ENCODE measurements at places on chromosomes 2 and 18. TPM values are rescaled to one million over a fixed set of nuclear protein-coding genes. Genes with fewer than 3 reads are reported as not detected.

DNA sequence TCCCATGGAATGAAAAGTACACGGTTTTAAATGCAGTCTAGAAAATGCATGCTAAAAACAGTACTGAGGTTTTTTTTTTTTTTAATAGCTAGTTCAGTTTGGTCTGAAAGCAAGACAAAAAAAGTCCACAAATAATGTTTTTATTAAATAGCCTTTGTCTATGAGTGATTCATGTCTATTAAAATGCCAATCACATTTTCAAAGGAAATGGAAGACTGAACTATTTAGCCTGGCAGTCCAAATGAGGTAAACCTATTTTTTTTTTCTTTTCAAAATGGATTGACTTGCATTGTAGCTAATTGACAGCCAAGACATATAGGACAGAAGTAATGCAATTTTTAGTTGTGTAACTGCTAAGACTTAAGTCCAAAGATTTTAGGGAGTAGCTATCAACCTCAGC, 90.3 kb downstream of the LRP1B start:
- DNase-seq, result no peak

The GRHL1 gene
- 5.9 TPM for polyA plus RNA-seq

DNA sequence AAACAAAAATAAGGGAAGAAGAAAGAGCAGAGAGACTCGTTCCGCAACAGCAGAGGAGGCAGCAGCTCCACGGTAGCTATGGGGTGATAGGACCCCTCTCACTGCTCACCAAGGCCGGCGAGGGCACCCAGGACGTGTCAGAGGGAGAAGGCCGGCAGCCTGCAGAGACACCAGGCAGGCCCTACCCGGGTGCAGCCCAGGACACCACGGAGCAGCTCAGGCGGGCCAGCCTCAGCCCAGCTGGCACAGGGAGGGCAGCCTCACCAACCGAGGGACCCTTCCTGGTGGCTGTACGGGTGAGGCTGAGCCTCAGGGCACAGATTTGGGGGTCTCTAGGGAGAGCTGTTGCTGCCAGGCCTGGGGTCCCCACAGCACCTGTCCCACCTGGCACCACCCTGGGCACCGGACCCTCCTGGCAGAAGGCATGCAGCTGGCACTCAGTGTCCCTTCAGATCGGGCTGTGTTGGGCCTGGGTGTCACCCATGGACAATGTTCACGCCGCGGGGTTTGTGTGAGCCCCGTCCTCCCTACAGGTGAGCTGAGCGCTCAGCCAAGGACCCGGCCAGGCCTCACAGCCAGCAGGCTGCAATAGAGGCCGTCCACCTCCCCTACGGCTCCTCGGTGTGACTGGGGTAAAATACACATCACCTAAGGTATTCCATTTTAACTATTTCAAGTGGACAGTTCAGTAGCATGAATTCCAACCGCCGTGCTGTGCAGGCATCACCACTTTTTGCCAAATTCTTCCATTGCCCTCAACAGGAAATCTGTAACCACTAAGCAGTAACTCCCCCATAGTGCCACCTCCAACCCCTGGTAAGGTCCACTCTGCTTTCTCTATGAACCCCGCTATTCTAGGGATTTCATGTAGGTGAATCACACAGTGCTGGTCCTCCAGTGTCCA, 21.6 kb downstream of the KCNG2 start:
- DNase-seq, result no peak

- no peak for DNase-seq
Measured at GRCh38 chr2:105636109-105636740, 108.5 kb upstream of the NCK2 start.

The MPP4 gene
- 0.08 TPM for polyA plus RNA-seq

DNA sequence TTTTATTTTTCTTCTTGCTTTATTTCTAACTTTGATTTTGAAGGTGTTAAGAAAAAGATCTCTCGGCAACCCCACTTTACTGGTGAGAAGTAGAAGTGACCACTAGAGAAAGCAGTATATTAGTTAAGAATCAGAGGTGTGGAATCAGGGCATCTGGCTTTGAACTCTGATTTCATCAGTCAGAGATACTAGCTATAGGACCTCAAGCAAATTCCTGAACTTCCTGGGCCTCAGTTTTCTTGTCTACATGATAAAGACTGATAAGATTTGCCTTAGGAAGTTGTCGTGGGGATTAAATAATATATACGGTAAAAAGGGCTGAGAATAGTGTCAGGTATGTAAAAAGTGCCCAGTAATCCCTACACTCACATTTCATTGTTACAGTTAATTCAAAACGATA, 440.3 kb upstream of the CRIM1 start:
- DNase-seq, result no peak

GRCh38 chr2:37711831-37712230, 40.4 kb upstream of the CDC42EP3 start:
- DNase-seq, result no peak

The KIF1A gene
- 0.14 TPM for polyA plus RNA-seq

DNA sequence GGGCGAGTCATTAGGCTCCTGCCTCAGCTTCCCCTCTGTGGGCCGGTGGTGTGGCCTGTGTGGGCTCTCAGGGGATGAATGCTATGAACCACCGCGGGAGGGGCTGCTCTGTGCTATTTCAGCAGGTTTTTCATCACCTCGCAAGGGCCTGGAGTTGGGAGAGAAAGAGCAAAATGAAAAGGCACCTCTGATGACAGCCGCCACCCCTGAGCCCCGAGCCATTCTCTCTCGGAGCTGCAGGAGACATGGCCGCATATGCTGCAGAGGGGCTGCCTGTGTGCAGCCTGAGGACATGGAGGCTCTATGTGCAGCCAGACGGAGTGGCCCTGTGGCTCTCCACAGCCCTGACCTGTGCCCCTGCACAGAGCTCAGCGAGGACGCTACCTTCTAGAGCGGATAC, 96.2 kb upstream of the CTDP1 start:
- no peak for DNase-seq

DNA sequence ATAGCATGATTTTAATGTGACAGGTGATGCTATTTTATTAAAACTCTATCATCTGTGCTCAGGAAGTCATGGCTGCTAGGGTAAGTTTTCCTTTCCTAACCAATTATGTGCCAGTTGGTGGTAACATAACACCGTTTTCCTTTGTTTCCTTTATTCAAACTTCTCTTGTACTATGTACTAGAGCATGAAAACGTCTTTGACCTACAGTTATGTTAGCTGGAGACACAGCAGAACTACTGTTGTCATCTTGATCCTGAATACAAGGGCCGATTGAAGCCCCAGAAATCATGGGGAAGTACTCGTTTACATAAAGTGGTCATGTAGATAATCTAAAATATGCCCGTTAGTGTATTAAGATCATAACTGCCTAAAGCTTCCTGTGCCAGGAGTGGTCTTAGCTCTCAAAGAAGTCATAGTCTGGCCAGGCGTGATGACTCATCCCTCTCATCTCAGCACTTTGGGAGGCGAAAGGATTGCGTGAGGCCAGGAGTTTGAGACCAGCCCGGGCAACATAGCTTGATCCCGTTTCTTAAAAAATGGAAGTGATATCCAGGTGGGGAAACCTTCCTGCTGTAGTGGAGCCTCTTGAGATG, 20.5 kb downstream of the NEDD4L start:
- DNase-seq, result no peak

DNA sequence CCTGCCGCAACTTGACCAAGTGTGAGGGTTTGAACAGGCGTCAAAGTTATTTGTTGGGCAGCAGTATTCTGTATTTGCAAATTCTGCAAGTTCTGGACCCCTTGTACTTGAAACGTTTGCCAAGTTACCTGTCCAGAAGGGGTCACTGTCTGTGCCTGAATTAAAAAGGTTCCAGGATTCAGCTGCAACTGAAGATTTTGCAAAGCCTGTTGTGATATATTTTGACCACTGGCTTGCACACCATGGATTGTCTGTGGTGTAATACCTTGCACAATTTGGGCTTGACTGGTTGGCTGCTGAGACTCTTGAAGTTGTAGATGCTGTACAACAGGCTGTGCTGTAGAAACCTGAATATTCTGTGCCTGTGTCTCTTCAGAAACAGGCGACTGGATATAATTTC, 10.2 kb downstream of the SP3 start:
- DNase-seq, result no peak

The SERPINB12 gene
- polyA plus RNA-seq, result not detected

GRCh38 chr2:216004697-216005283, 8.6 kb downstream of the MREG start:
- DNase-seq, result no peak

DNA sequence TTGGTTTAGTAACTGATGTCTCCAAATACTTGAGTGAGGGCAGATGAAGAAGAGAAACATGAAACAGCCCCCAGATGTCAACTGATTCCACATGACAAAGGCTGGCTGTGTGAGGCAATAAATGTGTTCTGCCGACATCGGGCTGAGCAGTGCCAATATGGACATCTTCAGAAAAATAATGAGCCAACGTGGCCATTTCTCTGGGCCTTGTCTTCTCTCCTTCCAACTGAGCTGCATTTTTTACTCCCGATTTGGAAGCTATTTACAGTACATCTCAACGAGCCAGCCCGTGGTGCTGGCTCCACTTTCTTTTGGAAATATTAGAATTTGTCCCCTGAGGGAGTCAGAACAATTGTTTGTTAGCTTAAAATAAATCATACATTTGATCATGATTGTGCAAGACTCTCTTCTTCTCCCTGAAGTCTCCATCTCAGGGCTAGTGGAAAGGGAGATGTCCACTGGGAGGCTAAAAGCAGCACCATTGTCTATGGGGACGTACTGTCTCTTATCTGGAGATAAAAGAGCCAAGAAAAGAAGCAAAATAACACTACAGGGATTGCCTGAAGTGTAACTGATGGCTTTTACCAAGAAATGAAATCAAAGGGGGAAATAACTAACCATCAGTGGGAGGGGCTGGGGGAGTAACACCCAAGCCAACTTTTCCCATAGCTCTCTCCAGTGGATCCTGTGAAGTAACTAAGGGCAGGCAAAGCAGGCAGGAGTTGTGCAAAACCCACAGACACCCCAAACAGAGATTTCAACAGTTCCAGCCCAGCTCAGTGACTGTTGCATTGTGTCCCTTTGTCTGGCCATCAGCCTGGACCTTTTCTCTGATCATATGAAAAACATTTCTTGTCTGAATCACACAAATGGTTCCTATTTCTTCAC, 114.8 kb downstream of the RDH14 start:
- no peak for DNase-seq

GRCh38 chr2:45650851-45651414, 542 bp upstream of the PRKCE start:
- DNase-seq, result peak; percentile 99

The NPPC gene
- polyA plus RNA-seq, result not detected

- DNase-seq, result peak; percentile 75
Measured at GRCh38 chr2:45874344-45874743, 222.9 kb downstream of the PRKCE start.

The UBXN2A gene
- 6.0 TPM for polyA plus RNA-seq

- no peak for DNase-seq
Measured at GRCh38 chr2:241039416-241039815, 41.0 kb downstream of the SNED1 start.

The EPAS1 gene
- polyA plus RNA-seq, result 233 TPM

DNA sequence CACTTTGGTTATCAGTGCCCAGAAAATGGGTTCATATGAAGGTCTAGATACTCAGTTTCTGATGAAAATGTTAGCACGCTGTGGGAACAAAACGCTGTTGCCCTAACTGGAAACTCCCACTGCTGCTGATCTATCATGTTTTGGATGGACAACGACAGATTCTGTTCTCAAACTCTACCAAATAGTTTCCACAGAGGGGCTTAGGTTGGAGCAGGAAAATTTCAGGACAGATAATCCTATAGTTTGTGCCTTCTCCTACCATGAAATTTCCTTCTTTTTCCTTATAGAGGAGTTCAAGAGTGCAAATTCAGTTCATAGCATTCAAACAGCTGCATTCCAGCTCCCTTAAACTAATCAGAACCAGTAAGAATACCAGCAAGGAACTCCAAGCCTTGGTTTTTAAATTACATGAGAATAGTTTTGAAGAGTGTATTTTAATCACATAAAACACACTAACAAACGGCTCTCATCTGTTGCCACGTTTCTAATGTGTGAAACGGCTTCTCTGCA, 58.7 kb upstream of the RALBP1 start:
- no peak for DNase-seq

GRCh38 chr18:25298853-25299274, 53.1 kb downstream of the ZNF521 start:
- DNase-seq, result peak; percentile 62

The DNMT3A gene
- 9.2 TPM for polyA plus RNA-seq

The VIT gene
- polyA plus RNA-seq, result 0.18 TPM

DNA sequence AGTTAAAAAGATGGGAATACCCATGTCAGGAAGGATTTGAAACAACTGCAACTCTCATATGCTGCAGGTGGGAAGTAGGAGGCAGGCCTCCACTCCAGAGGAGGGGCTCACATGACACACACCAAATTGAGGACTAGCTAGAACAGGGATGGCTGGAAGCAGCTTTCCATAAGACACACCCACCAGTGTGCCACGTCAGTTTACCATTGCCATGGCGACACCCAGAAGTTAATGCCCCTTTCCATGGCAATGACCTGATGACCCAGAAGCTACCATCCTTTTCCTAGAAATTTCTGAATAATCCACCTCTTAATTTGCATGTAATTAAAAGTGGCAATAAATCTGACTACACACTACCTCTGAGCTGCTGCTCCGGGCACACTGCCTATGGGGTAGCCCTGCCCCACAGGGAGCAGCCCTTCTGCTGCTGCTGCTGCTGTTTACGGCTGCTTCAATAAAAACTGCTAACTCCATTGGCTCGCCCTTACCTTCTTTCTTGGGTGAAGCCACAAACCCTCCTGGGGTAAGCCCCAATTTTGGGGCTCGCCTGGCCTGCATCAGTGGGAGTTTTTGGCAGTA, 89.4 kb downstream of the RRM2 start:
- no peak for DNase-seq

- DNase-seq, result no peak
Measured at GRCh38 chr2:128715360-128715759, 396.7 kb upstream of the HS6ST1 start.

DNA sequence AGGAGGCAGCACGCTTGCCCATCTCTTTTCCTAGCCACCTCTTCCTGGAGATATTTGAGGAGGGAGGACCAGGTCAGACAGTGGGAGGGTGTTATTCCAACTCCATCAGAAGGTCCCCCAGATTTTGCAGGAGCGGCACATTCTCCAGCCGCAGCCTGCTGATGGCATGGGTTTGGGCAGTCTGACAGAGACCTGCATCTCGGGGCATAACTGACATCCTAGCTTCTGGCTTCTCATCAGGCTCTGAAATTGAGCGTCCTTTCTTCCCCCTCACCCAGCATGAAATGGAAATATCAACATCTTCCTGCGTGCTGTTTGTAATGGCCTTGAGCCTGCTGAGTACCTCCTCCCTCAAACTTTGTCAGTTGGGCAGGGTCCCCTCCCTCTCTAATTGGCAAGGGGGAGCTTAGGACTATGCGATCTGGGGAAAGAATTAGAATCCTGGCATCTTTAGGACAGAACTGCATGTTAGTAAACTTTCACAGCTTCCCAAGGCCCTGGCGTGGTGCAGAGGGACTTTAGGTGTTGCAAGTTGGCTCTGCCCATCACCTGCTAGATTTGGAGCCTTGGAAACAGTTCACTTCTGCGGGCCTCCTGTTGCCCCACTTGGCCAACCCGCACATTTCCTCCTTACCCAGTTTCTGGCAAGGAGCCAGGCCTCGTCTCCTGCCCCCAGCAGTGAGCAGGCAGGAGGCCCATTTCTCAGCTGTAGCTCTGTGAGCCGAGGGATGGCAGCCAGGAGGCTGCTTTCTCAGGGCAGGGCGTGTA, 2.2 kb downstream of the ITM2C start:
- peak; percentile 63 for DNase-seq

GRCh38 chr2:102092535-102092934, 50.0 kb upstream of the IL1R1 start:
- peak; percentile 58 for DNase-seq

- DNase-seq, result no peak
Measured at GRCh38 chr18:8525692-8526091, 83.5 kb upstream of the RAB12 start.

Measured in lung (tissue), 17 donors.